ENCODE measurements at places on chromosomes 11 and 22. TPM values are rescaled to one million over a fixed set of nuclear protein-coding genes. Genes with fewer than 3 reads are reported as not detected.

- no peak for DNase-seq
These were observed 13.0 kb upstream of the GLYATL1 start for GRCh38 chr11:58926251-58926650.

PITPNM1 gene
- total RNA-seq, result 30.7 TPM

ANO9 gene
- total RNA-seq, result 0.11 TPM

- no peak for DNase-seq
These were observed 200.6 kb upstream of the CTSC start for GRCh38 chr11:88538098-88538497.

- DNase-seq, result peak; percentile 79
These were observed at the start of gene RAB38 for GRCh38 chr11:88174709-88175568. Gene RAB38 (minus strand): TSS chr11:88175443. CDS start chr11:88175384, 59 bp downstream.

DNA sequence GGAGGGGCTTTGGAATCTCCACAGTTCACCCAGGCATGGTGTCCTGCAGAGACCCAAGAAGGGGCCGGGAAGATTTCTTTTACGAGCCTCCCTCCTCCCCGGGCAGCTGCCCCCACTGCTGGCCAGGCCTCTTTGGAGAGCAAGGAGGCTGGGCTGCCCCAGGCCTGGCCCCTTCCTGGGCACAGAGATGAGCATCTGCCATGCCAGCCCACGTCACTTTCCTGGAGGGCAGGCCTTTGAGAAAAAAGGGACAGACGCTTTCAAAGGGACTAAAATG, 60.5 kb upstream of the FGF3 start:
- DNase-seq, result no peak

- no peak for DNase-seq
These were observed 143.4 kb downstream of the C11orf91 start for GRCh38 chr11:33557201-33557600.

- DNase-seq, result no peak
These were observed 4.4 kb downstream of the CAT start for GRCh38 chr11:34443136-34443535.

- no peak for DNase-seq
These were observed 34.7 kb downstream of the OPCML start for GRCh38 chr11:133497477-133498140.

- DNase-seq, result no peak
These were observed 52.3 kb upstream of the FDX1 start for GRCh38 chr11:110377434-110377833.

C22orf15 gene
- not detected for total RNA-seq

- no peak for DNase-seq
These were observed 368.9 kb downstream of the DDX10 start for GRCh38 chr11:109033627-109034338.

DNA sequence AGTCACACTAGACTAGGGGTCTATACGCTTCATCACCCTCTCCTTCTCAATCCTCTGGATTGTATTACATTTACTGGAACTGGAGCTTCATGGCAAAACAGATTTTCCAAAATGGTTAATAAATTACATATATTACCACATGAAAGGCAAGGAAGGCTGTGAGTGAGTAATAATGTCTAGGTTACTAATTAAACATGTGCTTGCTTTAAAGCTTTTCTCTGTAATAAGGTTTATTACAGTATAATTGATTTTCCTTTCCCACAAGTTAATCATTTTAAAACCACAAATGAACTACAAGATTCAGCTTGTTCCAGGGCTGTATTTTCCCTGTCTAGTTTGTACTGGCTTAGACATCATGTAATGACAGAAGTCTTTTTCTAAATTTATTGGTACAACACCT, 25.6 kb downstream of the MMP13 start:
- no peak for DNase-seq

DNA sequence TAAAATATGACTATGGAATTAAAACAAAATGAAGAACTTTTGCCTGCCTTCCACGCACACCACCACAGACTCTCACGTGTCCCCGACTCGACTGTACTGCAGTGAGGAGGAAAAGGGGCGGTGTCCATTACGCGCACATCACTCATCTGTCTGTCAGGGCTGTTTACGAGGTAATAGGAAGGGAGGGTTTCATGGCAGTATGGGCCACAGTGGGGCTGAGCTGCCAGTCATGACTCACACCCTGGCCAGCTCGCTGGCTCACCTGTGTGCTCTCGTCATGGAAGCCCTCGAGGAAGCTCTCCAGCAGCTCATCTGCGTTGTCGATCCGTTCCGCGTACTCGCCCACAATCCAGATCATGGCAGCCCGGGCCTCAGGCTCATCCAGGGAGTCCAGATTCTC, 33.5 kb upstream of the RASL10A start:
- DNase-seq, result no peak

NEFH gene
- total RNA-seq, result 0.22 TPM

- DNase-seq, result no peak
These were observed 10.9 kb downstream of the USP2 start for GRCh38 chr11:119370486-119371046.

DNA sequence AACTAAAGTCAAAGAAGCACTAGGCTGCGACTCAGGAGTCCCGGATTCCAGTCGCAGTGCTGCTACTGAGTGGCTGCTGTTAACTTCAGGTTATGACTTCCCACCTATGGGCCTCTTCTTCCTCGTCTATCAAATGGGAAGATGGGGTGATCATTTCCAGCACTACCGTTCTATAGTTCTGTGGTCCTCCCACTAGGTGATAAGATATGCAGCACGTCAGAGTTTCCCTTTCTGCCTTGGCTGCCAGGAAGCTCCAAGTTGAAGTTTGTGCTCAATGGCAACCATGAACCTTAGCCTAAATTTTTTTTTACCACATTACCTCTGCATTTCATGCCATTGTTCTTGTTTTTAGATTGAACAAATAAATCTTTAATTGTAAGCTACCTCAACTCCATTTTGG, 38.7 kb downstream of the ALX4 start:
- no peak for DNase-seq

DNA sequence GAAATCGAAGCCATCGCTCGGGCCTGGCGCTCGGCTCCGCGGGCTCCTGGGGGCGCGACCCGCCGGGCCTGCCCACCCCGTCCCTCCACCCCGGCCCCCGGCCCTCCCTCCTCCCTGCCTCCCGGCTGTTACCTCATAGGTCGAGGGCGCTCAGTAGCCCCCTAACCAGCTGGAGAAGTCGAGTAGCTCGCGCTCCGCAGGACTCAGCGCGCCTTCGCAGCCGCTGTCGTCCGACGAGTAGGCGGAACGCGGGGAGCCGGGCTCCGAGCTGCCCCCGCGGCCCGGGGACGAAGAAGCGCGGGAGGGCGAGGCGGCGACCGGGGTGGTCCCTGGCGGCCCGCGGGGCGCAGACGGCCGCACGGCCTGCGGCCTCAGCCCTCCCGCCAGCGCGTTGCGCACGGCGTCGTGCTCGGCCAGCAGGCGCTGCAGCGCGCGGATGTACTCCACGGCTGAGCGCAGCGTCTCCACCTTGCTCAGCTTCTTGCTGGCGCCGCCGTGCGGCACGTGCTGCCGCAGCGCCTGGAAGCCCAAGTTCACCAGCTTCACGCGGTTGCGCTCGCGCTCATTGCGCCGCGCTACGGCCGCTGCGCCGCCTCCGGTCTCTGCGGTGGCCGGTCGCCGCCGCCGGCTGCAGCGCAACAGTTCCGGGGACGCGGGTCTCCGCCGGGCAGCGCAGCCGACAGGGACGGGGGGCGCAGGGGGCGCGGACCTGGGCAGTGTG, 627 bp downstream of the ASCL2 start:
- peak; percentile 50 for DNase-seq

DNA sequence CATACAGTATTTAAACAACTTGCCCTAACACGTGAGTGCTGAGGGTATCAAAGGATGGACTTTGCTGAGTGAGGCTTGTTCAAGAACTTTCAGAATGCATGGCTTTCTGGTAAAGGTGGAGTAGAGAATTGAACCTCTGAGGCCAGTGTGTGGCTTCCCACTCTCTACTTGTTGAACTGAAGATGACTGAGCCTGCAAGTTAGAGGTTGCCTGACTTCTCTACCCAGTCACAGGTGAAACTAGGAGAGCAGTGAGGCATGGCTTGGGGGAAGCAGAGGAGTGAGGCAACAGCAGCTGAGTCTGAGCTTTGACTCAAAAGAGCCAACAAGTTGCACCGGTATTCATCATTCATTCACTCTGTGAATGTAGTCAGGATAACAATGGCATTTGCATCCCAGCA, 256.4 kb upstream of the SESN3 start:
- DNase-seq, result no peak

TPBGL gene
- 0.12 TPM for total RNA-seq

DNA sequence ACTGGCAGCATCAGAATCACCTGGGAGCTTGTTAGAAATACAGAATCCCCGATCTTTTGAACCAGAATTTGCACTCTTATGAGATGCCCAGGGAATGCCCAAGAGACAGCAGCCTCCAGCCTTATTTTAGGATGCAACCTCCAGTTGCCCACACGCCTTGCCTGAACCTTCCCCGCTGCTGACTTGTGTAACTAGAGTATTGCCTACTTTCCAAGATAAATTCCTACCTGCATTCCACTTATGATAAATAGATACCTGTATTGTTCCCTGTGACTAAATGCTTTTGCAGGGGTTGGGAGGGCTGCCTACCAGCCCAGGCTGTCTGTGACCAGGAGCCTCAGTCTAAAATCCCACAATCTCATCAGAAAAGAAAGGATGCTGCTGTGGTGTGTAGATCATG, 44.3 kb upstream of the HMGXB4 start:
- DNase-seq, result no peak

TH gene
- total RNA-seq, result not detected

DNA sequence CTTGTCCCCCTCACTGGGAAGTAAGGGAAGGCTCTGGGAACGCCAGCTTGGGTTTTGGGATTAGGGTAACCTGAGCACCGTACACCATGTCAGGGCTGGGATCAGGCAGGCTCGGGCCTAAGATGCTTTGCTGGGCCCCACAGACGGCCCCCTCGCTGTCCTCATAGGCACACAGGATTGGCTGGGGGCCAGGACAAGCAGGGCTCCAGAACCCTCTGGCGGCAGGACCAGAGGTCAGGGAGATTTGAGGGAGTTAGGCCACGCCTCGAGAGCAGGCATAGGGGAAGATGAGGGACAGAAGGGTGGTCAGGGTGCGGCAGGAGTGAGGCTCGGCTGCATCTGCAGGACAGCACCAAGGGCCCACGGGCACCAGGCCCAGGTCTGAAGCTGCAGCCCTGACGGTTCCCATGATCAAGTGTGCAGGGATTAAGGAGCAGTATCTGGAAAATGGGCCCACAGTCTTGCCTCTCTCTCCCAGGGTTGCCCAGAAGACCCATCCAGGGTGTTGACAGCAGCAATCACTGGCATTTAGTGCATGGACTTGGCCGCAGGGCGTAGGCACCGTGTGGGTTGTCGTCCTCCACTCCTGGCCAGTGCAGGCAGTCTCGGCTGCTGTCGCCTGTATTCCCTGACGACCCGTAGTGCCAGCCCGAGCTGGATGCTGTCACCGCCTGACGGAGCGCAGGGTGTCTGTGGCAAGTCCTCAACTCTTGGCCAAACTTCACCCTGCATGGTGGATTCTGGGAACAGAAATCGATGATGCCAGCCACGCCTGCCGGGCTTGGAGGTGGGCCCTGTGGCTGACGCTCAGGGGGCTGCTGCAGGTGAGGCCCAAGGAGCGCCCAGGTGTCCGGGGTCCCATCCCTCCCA, 15.7 kb upstream of the GNB1L start:
- DNase-seq, result no peak

GRCh38 chr11:134028368-134028920, 40.4 kb upstream of the JAM3 start:
- DNase-seq, result no peak

DNA sequence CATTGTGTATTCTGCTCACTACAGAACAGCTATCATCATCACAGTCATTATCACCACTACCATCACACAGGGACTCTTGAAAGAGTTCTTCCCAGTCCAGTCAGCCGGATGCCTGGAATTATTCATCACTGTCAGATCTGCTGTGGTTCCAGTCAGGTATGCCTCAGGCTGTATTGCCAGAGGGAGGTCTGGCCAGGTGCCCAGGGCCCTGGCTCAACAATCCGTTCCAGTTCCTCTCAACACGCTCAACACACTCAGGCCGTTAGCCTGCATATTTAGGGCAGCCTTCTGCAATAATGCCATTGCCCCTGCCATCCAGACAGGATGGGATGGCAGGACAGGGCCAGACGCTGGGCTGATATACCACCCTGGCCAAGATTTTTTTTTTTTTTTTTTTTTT, 28.6 kb upstream of the RASL10A start:
- no peak for DNase-seq

DNA sequence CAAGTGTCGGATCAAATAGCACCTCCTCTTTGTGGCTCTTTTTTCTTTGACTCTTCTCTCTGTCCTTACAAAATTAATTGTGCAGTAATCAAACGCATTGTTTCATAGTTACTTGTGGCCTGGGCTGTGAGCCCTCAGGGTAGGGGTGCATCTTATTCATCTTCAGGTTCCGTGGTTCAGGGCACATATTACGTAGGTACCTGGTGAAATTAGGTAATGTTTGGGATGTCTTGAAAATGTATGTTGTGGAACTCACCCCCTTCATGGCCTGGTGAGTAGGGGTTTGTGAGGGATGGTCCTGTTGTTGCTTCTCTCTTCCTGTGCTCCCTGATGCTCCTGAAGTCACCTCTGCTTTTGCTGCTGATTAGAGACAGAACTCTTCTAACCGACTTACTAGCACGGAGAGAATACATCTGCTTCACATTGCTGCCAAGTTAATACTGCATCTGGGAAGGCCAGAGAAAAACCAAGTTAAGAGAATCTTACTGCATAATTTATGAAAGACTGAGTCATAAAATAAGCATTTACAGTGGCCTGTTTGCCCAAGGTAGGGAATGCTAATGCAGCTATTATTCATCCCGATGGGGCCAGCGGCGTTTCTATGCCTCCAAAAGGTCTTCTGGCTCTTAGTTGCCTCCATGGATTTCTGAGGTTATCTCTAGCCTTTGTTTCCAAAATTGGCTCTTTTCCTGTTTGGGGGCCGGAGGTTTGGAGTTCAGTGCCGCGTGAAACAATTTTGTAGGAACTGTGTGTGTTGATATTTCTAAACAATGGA, 66.9 kb downstream of the TBC1D22A start:
- no peak for DNase-seq

OR52A1 gene
- total RNA-seq, result not detected

CLDN5 gene
- total RNA-seq, result 44.3 TPM

DNA sequence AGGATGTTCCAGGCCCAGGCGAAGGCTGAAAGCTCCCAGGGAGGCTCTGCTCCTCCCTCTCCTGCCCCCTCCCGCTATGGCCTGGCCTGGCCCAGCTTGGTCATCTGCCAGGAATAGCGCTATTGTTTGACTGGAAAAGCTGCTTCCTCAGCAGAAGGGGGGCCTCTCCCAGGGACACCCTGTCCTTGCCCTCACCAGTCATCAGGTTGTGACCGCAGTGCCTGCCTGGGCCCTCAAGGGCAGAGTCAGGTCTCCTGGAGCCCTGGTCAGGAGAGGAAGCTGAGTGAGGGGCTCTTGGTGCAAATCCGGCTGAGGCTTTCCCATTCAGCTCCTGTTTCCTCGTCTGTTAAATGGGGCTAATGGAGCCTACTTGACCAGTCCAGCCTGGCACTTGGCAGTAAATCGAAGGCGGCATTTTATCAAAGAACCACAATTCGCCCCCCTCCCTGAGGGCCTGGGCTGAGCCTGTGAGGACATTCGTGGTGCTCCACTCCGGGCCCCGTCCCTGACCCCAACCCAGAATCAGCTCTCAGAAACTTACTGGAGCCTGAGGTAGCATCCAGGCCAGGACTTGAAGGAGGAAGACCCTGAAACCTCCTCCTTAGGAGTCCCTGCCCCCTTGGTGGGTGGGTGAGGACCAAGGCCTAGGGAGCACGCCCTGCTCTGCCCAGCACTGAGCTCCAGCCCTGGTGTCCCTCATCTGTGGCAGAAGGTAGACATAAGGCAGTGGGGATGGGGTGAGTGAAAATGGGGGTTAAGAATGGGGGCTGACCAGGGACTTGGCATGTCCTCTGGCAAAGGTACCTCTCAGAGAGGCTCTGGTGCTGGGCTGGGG, 2.0 kb upstream of the CASTOR1 start:
- peak; percentile 94 for DNase-seq

NFAM1 gene
- 3.5 TPM for total RNA-seq

All from right atrium auricular region (tissue), 2 donors.